Fibroblast of skin of right biceps (primary cell): ENCODE measurements at places on chromosomes 16 and 17.
A peak's percentile ranks its signal among the peaks of the same experiment; 100 is the strongest.

DNA sequence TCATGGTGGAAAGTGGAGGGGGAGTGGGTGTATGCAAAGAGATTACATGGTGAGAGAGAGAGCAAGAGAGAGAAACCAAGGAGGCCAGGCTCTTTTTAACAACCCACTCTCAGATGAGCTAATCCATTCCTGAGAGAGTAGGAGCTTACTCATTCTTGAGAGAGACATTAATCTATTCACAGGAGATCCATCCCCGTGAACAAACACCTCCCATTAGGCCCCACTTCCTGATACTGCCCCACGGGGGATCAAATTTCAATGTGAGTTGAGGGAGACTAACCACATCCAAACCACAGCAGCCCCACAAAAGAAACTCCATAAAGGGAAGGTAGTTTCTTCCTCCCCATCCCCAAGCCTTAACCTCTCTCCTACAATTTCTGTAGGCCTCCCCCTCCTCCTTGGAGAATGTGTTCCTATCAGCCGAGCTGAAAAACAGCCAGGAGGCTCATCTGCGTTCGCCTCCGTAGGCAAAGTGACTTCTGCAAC is 450.0 kb downstream of the NPIPA7 start:
- DNase-seq = no peak

DNA sequence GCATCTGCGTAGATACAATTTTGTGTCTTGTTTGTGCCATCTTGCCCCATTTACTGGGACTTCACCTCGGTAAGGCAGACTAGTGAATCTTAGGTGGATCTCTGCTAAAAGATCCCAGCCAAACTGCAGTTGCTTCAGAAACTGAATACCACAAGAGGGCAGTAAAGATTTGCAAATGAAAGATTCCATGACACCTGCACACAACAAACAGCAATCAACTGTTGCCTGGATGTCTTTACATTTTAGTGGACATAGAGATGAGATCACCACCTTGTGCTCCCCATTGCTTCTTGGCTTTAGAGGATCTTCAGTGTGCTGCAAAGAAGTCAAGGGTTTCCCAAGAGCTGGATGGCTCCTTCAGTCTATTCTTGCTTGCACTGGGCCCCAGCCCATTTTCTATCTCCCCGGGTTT is 119.2 kb upstream of the CACNG5 start:
- DNase-seq = peak; percentile 55

- DNase-seq = no peak
Measured at GRCh38 chr17:47197821-47198220, 8.7 kb upstream of the CDC27 start.

GRCh38 chr17:33057564-33057963 is 65.9 kb downstream of the SPACA3 start:
- no peak for DNase-seq

DNA sequence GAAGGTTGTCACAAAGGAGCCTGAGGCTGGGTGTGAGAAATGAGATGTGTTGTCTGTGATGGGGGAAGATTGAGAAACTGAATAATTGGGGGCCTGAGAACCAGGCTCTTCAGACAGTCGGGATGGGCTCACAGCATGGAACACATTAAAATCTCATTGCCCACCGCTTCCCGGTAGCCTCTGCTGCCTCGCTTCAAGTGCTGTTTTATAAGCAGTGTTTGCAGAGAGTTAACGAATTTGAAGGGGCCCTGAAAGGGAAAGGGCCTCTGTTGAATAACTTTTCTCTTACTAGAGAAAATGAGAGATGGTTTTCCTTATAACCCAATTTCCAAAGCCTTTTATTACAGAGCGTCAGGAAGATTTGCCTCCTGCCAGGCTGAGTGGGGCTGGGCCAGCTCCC is 258.8 kb upstream of the ASIC2 start:
- no peak for DNase-seq

DNA sequence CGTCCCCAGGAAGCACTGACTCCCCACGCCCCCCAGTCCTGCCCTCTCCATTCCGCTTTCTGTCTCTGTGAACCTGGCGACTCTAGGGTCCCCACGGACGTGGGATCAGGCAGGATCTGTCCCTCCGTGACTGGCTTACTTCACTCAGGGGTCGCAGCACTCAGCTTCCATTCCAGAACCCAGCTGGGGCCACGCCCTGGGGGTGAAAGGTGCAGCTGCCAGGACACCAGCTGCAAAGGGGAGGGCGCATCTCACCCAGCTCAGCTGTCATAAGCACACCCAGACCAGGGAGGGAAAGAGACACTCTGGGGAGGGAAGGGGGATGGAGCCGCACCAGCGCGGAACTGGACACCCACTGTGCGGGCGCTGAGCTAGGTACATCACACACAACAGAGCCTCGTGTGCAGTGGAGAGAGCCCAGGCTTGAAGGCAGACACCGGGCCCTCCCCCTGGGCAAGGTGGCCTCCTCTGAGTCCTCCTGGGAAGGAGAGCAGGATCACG is 18.5 kb upstream of the HEXD start:
- no peak for DNase-seq

DNA sequence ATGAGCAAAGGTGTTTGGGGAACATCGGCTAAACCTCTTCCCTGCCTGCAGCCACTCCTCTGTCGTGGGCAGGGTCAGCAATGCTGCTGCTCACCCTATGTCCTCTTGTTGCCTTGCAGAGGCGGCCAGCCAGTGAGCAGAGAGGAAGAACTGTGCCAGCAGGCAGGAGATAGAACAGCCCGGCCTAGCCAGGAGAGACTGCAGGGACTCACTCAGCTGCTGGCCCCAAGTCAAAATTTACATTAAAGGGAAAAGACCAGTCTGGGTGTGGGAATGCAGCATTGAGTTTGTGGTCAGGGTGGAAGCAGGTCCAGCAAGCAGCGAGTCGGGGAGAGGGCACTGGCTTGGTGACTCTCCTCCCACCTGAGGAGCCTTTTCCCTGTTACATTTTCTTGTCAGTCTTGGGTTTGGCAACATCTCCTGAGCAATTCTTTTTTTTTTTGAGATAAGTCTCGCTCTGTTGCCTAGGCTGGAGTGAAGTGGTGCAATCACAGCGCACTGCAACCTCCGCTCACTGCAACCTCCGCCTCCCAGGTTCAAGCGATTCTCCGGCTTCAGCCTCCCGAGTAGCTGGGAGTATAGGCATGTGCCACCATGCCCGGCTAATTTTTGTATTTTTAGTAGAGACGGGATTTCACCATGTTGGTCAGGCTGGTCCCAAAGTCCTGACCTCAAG is 22.7 kb downstream of the LIG3 start:
- DNase-seq = no peak

GRCh38 chr17:39555368-39555767 is 52.4 kb downstream of the NEUROD2 start:
- no peak for DNase-seq

DNA sequence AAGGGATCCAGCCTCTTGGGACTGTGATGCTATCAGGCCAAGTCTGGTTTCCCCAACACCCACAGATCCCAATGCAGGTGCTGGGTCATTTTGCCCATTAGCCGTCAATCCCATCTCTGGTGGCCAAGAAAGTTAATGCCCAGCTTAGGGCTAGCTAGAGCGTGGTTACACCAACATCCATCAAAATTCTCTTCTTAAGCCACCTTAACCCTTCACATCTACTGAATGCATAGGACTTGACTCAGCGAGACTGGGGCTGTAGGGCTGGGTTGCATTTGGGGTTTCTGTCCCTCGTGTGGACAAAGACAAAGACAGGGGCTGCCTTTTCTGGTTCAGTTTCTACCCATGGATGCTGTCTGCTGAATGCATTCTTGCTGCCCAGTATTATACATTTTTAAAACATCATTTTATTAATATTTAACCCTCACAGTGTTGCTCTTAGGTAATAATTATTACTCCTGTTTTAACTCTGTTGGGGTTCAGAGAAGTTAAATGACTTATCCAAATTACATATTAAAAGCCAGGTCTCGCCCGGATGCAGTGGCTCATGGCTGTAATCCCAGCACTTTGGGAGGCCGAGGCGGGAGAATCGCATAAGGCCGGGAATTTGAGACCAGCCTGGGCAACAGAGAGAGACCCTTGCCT is 141.1 kb upstream of the NOL11 start:
- no peak for DNase-seq

DNA sequence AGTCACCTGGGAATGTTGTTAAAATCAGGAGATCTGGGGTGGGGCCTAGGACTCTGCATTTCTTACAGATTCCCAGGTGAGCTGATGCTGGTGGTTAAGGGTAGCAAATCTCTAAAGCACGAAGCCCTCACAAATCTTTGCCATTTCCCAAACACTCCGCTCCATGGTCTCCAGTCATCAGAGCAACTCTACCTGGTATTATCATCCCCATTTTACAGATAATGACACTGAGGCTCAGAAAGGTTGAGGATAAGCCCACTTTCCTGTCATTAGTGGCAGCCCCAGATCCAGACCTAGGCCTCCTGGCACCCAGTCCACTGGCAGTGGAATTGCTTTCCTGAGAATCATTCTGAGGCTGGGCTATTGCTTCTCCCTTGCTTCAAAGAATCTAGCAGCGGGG is 8.7 kb downstream of the SLC46A1 start:
- no peak for DNase-seq

GRCh38 chr17:17063546-17064122 is 21.4 kb downstream of the MPRIP start:
- DNase-seq = no peak

- peak; percentile 31 for DNase-seq
Measured at GRCh38 chr16:77212741-77213541, 13.7 kb downstream of the SYCE1L start.

- no peak for DNase-seq
Measured at GRCh38 chr17:80874866-80875445, 116.7 kb upstream of the CHMP6 start.

- no peak for DNase-seq
Measured at GRCh38 chr16:65099607-65100006, 22.3 kb downstream of the CDH11 start.

DNA sequence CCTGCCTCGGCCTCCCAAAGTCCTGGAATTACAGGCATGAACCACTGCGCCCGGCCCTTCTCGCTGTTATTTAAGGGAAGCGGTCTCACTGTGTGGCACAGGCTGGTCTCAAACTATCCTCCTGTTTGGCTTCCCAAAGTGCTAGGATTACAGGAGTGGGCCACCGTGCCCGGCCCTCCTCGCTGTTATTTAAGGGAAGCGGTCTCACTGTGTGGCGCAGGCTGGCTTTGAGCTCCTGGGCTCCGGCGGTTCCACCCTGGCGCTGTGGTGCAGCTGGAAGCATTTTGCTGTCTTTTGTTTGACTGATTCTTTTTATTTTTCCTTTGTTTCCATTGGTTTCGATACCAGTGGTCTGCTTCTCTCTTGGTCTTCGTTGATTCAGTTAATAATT is 40.7 kb downstream of the FOXK2 start:
- DNase-seq = no peak

GRCh38 chr16:14087590-14088154 is 16.6 kb downstream of the MRTFB start:
- peak; percentile 14 for DNase-seq

- DNase-seq = peak; percentile 58
Measured at GRCh38 chr17:61997664-61998063, 67.4 kb downstream of the MED13 start.

DNA sequence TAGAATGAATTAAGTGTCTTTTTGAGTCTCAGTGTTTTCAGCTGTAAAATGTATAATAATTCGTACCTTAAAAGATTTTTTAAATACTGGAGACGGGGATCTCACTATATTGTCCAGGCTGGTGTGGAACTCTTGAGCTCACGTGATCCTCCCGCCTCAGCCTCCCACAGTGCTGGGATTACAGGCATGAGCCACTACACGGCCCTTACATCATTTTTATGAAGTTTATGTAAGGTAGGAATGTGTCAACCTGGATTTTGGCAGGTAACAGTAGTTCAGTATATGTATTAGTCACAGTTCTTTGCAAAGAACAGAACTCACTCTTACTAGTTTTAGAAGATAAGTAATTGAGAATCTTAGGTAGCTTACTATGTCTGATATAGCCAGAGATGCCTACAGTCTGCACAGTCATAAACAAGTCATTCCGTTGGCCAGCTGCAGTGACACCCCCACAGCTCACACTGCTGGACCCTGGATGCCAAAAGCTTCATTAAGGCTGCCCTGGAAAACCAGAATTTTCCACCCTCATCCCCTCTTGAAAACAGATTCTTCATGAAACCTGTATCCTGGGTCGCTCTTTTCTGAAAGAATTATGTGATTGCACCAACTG is 583 bp upstream of the COX6A2 start:
- DNase-seq = no peak

DNA sequence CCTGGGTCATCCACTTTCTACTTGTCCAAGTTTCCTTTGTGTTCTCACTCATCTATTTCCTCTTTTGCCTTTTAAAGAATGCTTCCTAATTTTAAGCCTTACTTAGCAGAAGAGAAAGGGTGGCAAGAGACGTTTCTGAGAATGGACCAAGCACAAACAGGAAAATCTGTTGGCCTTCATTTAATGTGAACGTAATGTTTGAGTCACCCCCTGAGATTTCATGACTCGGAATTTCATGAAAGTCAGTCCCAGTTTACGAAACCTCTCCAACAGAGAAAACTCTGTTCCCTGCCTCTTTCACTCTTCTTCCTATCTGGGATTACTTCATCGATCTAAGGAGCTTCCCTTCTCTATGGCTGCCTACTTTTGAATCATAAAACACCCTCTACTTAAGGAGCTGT is at the start of gene CD300E:
Gene CD300E (minus strand): TSS at position 46 of the 401 bp plus-strand sequence. CDS start 117 bp downstream, outside the sequence.
- no peak for DNase-seq

DNA sequence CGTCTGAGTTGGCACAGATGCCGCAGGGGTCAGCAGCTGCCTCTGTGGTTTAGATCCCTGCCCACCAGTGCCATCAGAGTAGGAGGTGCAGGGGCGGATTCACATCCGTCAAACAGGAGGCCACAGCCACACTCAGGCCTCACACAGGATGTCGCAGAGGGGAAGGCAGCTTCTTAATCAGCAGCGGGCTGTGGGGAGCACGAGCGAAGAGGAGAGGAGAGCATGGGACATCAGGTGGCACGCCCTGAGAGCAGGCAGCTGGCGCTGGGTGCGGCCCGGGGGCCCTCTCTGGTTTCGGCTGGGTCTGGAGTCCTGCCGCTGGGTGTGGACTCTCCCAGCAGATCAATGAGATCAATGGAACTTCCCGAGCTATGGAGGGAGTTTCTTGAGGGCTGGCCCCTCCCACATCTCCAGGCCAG is 9.6 kb downstream of the LLGL2 start:
- no peak for DNase-seq

- DNase-seq = no peak
Measured at GRCh38 chr16:54288030-54288834, 1.6 kb upstream of the IRX3 start.

- no peak for DNase-seq
Measured at GRCh38 chr16:76464955-76465620, 187.9 kb downstream of the CNTNAP4 start.

- peak; percentile 48 for DNase-seq
Measured at GRCh38 chr17:61000911-61001310, 323.3 kb downstream of the BCAS3 start.

GRCh38 chr17:73799096-73799495 is 154.9 kb upstream of the SDK2 start:
- no peak for DNase-seq

DNA sequence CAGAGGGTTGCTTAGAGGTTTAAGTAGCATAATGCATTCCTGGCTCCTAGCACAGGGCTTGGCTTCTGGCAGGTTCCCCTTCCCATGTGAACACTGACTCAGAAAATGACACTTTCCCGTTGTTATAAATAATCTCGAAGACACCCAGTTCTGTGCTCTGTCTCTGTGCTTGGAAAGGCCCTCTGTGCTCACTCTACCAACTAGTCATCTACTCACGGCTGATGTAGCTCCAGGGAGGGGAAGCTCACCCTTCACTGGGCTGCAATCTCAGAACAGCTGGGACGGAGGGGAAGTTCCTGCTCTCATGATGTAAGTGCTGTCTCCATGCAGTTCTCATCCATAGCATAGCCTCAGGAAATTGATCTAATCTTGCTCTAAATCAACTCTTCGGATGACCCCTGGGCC is 230.5 kb upstream of the ASIC2 start:
- DNase-seq = peak; percentile 10

- DNase-seq = peak; percentile 47
Measured at GRCh38 chr17:78401246-78401645, 22.8 kb downstream of the PGS1 start.

- peak; percentile 53 for DNase-seq
Measured at GRCh38 chr16:82641336-82641984, 14.7 kb downstream of the CDH13 start.
